ENCODE measurements at places on chromosomes 2 and 18.
A peak's percentile ranks its signal among the peaks of the same experiment; 100 is the strongest.

DNA sequence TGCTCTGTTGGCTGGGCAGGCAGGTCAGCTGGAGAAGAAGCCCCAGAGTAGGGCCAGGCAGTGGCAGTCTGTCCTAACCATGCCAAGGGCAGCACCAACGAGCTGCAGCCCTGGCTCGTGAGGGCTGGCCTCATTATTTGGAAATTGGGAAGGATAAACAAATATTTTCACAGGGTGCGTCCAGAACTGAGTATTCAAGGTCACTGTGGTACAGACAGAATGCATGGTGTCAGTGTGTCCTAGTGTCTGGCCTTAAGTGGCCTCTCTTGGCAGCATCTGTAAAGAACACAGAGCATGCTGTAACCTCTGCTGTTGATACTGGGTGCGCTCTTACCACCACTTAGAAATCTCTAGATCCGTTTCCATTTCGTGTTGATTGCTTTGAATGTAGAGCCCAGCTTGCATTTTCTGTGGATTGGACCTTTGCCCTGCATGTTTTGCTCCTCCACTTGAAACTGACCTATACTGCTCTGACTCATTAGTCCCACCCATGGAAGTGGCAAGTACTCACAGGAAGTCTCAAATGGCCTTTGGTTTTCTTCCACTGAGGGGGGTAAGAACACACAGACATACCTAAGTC is 88.2 kb downstream of the GREB1L start:
- no peak for DNase-seq

DNA sequence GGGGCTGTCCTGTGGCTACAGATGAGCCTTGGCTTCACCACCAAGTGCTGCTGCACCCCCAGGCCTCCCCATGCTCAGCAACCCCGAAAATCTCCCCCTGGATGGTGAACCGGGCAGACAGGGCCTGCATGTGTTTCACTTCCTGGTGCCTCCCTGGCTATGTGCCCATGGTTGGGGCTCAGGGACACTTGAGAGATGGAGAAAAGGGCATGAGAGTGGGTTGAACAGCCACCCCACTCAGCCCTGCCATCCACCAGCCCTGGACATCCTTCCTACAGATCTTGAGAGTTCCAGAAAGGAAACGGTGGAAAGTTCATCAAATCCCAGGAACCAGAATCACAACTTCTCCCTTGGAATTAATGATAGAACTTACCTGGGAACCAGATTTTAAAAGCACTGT is 74.7 kb upstream of the TEX51 start:
- DNase-seq: no peak

DNA sequence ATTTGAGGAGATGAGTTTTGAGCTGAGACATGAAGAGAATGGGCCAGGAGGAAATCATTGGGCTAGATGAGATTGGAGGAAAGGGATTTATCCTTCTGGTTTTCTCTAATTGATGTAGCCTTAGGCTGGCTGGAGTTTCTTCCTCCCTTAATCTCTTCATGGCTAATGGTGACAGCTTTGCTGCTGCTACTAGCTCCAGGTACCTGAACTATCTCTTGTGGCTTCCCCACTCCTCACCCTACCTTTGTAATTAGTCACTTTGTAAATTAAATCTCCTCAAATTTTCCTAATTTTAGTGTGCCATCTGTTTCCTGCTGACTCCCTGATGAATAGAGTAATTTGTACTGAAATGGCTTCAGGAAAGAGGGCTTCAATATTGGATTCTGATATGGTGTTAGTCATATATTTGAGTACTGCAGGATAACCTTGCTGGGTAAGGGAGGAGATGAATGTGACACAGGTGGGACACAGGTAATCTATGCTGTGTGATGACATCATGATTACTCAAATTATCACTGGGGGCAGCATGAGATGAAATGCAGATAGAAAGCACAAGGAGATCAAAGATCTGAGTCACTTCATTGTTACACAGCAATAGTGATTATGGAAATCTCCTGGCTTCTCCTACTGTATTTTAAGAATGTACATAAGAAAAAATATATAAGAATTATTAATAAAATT is 1134.1 kb upstream of the DDX18 start:
- no peak for DNase-seq

GRCh38 chr2:127025359-127026166 is 81.4 kb downstream of the BIN1 start:
- DNase-seq: peak; percentile 71

DNA sequence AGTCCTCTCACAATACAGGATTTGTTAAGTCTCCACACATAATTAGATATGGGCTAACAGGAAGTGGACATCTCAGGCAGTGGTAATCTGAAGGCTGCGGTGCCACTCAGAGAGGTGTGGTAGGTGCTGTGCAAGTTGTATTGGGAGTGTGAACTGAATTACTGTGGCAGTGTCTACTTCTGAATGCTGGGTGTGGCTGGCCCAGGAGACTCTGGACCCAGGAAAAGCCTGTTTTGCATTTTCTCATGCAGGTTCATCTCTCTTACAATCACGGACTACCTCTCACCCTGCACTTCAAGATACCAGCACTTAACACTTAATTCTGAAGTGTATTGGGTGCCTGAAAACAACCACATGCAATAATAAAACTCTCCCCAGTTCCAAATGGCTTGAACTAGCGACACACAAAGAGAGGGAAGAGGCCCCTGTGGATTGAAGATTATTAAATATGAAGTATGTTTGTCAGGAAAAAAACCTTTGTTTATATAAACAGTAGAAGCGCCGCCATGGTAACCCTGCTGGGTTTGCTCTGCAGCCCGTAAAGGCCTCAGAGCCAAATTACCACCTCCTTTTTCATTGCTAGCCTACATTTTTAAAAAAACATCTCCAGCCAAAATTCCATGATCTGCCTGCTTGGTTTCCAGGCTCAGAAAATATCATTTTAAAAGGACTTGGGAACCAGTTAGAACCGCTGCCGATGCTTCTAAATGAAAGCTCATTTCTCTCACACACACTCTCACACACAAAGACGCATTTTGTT is 77.5 kb downstream of the GFPT1 start:
- DNase-seq: peak; percentile 65

GRCh38 chr2:161250864-161251436 is 57.3 kb upstream of the PSMD14 start:
- peak; percentile 71 for DNase-seq

GRCh38 chr2:65452150-65452895 is 19.9 kb upstream of the SPRED2 start:
- DNase-seq: no peak

GRCh38 chr2:238158509-238159070 is at the start of gene ERFE:
Gene ERFE, plus strand, starts transcription at chr2:238158970. Its CDS starts 38 bp downstream, at chr2:238159008.
- DNase-seq: no peak

GRCh38 chr2:205776139-205776538 is 93.8 kb downstream of the NRP2 start:
- DNase-seq: no peak

- no peak for DNase-seq
Observed at GRCh38 chr2:9234680-9235146, 28.1 kb downstream of the ASAP2 start.

GRCh38 chr2:164621764-164622105 is 453 bp upstream of the GRB14 start:
- DNase-seq: no peak

GRCh38 chr18:36700955-36701354 is 127.8 kb downstream of the TPGS2 start:
- DNase-seq: no peak

- no peak for DNase-seq
Observed at GRCh38 chr18:35072616-35073015, 31.4 kb downstream of the MAPRE2 start.

DNA sequence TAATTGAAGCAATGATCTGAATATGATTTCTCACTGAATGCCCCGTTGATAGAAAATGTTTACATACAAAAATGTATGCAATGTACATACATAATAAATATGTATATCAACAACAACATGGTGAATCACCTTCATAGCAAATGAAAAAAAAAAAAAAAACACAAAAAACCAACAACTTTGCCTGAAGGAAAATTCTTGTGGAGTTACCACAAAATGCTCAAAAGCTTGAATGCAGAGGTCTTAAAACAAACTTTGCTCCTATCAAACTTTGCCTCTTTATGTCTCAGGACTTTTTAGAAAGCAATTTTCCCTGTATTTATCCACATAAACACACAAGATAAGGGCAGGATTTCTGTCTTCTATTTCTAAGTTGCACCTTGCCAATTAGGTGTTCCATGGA is 92.9 kb upstream of the SIX2 start:
- DNase-seq: no peak
